ENCODE measurements at places on chromosomes 4 and X.

DNA sequence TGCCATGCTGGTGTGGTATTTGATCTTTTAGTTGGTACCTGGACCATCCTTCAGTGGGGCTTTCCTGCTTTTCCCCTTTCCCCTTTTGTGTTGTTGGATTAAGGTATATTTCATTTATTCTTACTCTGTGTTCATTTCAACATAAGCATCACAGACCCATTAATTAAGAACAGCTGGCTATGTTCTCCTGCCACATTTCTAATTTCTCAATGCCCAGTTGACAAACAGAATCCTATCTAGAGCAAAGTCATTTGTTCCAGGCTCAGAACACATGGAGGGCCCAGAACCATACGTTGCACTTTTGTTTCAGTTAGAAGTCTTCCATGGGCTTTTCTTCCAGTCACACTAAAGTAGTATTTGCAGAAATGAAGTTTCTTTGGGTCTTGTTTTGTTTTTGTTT, 46.1 kb upstream of the EOLA2 start:
- no peak for DNase-seq

DNA sequence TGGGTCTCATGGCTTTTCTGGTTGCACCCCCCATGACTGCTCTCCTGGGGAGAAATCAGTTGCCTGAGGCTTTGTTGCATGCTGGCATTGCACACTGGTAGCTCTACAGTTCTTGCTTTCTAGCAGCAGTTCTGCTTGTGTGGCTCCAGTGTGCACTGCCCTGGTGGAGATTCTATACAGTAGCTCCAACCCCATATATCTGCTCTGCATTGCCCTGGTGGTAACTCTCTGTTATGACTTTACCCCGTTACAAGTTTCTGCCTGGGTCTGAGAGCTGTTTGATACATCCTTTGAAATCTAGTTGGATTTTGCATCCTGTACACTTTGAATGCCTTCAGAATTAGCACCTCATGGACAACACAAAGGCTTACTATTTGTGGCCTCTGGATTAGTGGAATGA, 241.4 kb upstream of the EPHA5 start:
- DNase-seq: no peak

DNA sequence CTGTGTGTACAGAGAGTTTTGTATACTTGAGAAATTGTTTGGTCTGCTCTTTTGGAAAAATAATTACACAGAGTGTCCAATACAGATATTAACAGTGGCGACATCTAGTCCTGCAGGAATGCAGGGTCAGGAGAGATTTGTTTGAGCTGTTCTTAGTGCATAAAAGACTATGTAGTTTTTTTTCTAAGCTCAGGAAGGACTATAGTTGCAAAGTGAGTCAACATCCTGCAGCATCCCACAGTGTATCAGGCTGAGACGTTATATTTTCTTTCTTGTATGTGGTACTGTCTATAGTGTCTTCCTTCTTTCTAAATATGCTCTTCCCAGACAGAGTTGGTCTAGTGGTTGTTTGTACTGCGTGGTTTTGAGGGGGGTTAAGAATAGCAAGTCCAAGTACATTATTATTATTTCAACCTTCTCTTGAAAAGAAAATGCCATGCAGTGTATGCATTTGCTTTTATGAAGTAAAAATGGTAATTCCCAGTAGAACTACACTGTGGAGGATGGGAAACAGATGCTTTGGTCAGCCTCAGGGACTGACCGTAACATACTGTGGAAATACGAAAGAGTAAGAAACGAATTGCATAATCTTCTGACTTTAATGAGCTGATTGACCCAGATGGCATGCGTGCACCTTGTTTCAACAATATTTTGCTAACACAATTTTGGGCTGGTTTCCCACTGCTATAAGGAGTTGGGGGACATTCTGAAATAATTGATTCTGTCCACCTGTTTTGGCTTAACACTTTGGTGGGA, 67.4 kb downstream of the DMP1 start:
- DNase-seq: no peak

DNA sequence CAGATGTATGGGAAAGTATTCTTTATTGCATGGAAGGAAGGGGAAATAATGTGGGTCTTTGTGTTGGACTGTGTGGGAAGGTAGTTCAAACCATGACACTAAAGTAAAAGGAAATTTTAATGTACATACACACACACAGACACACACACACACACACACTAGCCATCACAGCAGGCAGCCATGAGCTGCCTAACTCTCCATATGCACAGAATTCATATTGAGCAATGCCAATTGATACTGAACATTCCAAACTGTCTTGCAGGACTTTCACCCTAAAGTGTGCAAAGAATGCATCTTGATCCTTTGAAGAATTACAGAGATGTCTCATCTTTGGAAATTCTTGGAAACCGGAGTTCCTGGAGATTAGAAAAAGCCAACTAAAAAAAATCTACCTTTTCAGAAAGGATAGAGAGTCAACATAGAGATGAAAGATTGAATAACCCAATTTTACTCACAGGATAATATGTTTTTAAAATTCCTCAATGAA, 120.6 kb upstream of the MBNL3 start:
- DNase-seq: no peak

DNA sequence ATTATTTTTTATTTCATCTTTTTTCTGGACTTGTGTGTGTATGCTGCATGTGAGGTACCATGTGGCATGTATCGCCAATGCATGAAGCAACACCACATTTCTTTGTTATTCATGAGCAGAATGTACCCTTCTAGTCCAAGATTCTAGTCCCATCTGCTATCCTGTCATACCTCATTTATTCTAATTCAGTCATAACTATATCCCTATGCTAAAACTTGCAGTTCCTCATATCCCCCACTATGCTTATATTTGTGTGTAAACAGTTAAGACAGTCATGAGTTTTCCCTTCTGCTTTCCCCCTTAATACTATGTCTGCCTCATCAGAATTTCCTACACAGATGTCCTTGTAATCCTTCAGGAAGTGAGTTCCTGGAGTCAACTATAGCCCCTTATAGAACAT, 19.7 kb downstream of the OCRL start:
- no peak for DNase-seq

GRCh38 chr4:131419147-131419546, 1729.9 kb upstream of the PCDH10 start:
- no peak for DNase-seq

DNA sequence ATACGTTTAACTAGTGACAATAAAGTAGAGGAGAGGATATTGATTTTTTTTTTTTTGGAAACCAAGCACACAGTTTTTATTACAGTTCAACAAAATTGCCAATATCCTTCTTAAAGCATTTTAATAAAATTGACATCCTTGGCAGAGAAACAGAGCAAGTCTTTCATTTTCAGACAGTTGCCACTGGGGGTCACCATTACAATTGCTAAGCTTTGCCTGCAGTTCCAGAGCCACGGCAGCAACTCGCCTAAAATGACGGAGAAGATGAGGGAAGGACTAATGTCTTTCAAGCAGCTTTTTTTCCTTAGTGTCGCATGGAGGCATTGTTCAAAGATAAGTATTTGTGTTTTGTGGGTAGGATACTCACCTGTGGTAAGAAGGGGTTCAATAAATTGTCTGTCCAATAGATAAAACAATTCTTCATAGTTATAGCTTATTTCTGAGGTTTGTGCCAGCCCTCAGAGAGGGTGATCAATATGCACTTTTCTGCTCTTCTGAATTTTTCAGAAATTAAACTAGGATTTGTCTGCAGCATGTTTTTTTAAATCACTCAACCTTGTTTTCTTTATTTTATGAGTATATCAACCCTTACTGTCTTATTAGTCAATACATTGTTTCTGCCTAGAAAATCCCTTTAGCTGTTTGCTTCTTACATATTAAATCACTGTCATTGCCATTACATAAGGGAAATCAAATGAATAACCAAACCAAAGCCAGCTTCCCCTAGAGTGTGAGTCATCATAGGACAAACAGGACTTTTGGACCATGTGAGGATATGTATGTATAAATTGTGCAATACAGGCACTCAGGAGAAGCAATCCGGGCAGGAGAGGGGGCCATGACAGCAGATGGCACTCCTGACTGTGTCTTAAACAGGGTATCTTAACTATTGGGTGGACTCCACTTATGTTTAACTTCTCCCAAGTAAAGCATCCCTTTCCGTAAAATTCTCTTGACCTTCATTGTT, 508.1 kb upstream of the ARX start:
- DNase-seq: peak; percentile 67

GRCh38 chrX:129493643-129494042, 29.6 kb downstream of the SMARCA1 start:
- no peak for DNase-seq

DNA sequence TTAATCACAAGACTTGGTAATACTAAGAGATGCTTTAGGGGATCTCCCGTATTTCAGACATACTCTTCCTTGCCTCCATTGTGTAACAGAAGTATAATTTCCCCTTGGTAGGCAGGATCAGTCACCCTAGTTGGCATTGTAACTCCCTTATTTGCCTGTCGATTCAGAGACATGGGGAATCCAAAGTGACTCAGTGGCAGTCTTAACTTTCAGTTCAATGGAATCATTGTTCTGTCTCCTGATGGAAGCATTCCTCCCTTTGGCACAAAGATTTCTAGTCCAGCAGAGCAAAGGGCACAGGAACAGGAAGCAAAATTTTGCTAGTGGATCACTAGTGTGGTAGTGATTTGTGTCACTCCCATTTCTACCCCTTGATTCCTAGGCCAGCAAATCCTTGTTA, 80.4 kb downstream of the DCUN1D4 start:
- no peak for DNase-seq

DNA sequence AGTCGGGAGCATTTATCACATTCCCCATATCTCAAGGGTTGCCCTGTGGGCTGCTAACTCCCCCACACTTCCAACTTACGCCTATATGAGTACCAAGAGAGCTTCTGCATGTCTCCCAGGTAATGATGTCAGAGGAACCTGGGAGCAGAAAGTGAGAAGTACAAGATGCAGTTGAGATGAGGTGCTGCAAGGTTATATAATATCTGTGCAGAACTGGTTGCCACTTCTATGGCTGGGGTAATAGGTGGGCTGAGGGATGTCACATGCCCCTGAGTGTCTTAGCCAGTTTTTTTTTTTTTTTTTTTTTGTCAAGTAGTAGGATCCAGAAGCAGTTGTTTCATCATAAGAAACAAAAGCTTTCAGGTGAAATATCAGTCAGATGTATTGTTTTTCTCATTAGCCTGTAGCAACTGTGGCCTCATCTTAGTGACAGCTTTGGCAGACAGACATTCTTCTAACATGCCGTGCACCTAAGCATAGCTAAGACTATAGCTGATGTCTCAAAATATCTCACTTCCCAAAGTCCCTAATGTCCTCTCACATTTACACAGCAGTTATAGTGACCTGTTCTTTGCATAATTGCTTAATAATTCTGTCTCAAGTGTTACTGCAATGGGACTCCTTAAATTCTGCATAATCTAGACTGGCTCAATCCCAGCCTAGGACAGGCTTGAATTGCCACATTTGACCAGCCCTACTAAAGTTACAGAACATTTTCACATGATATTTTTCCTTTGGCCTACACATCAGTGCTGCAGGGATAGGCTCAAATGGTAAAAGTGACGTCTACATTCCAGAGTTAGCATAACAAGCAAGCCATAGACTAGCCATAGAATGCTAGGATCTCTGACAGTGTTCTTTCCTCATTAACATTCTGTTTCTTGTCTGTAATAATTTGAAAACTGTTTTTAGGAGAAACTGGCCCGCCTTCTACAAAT, 17.9 kb upstream of the MAOB start:
- no peak for DNase-seq

DNA sequence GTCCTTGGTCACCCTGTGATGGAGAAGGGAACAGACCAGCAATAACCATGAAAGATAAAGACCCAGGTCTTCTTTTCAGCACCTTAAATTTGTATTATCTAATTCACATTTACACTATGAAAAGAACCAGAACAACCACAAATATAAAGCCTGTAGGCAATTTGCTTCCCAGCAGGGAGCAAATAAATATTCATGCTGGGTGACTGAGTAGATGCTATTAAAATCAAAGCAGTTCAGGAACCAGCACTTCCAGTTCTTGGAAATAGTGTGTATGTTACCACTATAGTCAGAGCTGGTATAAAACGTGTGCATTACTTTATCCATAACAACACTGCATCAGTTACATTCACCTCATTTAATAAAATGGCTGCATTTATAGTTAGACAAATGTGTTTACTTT, 177.8 kb upstream of the ETNPPL start:
- DNase-seq: no peak

GRCh38 chrX:102042372-102043325, 82.8 kb upstream of the TCEAL2 start:
- no peak for DNase-seq

DNA sequence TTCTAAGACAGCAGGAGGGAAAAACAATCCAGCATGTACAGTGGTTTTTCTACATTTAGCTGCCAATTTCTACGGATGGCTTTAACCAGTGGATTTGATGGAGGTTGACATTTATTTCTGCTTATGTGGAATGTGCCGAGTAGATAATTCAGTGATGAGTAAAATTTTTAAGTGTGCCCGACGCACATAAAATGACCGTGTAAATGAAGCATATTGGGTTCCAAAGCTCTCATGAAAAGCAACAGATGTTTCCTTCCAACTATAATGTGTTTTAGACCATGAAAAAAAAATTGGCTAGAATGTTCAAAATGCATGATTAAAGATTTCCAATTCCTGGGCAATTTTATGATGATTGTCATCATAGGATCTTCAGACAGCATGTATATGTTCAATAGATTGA, 14.1 kb downstream of the INPP4B start:
- no peak for DNase-seq

DNA sequence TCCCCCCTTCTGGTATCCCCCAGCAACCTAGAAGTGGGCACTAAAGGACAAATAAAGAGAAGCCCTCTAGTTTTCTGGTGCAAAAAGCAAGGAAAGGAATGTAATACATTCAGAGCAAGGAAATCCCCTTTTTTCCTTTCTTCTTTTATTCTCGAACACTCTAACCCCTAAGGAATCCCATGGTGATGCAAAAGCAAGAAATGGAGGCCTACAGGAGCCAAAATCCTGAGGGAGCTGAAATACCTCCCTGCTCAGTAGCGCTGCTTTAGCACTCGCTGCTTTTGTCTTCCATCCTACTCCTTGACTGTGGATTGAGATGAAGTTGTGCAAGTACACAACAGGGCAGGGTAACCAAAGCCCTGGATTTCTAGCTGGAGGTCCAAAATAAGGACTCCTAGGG, 251.0 kb downstream of the PRDM5 start:
- no peak for DNase-seq

DNA sequence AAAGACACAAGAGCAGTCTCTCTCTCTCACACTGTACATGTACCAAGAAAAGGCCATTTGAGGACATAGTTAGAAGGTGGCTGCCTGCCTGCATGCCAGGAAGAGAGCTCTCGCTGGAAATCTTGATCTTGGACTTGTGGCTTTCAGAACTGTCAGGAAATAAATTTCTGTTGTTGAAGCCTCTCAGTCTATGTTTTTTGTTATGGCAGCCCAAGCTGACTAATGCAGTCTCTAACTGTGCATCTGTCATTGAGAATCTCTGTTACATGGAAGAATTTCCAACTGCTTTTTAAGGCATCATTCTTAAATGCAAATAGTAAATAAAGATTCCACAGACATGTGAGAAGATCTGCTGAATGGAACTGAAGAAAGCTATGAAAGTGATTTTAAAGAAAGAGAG, 198.3 kb downstream of the PCDH10 start:
- DNase-seq: no peak

DNA sequence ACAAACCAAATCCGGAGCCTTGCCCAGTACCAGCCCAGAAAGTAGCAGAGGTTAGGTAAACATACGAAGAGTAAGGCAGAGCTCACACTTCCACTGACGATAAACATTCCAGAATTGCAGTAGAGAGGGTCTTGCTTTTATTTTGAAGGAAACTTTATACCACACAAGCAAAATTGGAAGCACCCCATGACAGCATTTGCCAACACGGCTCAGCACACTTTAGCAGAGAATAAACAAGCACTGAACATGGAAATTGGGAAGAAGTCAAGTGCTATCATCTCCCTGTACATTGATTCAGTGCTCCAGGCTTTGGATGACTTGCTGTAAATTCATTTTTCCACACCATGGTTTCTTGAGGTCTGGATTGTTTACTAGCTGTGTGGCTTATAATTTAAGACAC, 160.7 kb upstream of the FAM47C start:
- DNase-seq: no peak

Measured in NCI-H2081 (cell line).